Stimulated activated CD8-positive, alpha-beta memory T cell treated with anti-CD3 and anti-CD28 coated beads, Interleukin-4, amount 100 ng/mL, for 24 hours (primary cell): ENCODE measurements at places on chromosomes 12 and 14.

- DNase-seq: no peak
These were observed 88.7 kb upstream of the RAP1B start for GRCh38 chr12:68521848-68522502.

DNA sequence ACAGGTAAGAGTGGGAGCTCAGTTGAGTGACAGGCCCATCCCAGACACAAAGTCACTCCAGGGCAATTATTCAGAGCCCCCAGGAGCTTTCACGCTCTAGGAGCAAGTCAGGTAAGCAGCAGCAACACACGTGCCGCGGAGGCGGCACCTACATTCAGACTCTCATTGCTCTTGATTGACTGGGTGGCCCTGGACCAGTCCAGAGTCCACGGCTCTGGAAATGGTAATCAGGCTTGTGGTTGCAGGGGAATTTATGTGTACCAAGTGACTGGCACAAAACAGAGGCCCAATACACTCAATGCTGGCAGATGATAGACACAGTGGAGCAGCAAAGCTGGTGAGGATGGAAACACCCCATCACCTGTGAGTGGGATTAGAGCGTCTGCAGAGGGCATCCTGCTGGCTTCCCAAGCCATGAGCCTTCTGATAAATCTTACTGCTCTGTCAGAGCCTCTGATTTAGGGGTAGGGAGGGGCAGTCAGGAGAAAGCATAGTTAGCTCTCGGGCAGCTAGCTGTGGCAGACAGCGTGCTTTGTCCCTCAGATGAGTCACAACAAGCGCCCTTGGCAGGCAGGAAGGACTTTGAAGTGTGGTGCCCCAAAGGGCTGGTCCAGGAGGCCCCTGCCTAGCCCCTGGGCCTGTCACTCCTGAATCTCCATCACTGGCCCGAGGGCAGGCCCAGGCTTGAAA lies 344.7 kb downstream of the CACNA1C start:
- no peak for DNase-seq

GRCh38 chr12:16020031-16020430 lies 108.9 kb downstream of the DERA start:
- no peak for DNase-seq

DNA sequence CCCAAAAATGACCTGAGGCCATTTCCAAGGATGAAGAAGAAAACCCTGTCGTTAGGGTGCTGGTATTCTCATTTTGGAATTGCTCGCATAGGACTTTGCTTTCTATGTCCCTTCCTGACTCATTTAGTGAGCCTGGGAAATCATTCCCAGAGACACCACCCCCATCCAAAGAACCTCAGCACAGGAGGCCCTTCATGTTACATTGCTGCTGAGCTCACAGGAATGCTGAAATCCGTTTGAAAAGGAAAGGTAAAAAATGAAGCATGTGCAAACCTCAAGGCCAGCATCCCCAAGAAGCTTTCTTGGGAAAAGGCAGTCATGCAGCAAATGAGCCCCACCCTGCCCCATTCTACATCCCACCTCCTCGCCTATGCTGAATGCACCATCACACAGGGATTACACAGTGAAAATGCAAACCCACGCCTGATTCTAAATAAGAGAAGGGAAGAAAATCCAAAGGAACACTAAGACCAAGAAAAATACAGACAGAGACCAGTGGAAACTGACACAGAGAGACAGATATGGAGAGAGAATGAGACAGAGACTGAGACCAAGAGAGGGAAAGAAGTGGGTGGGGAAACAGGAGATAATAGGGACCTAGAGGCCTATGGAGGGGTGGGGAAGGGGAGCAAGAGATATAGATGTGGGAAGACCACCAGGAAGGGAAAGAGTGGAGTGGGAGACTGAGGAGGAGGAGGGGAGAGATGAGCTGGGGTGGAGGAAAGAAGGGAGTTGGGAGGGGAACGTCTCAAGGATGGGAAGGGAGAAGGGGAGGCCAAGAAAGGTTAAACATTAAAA lies 33.5 kb downstream of the NIN start:
- no peak for DNase-seq

DNA sequence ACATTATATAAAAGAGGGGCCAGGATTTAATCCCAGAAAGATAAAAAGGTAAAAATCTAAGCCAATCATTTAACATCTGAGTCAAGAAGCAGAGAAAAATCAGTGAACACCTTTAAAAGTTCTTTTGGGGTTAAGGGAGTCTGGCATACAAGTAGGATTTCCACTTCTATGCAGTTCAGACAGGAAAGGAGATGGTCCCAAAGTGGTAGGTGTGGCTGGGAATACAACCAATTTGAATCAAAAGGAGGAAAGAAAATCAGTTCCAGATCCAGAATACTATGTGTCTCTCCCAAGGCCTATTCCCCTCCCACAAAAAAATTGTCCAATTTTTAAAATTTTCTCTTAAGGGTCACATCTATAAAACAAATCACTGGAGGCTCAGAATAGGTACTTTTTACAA lies 167.4 kb downstream of the PHLDA1 start:
- DNase-seq: no peak

GRCh38 chr12:113464852-113465719 lies 6.6 kb downstream of the LHX5 start:
- no peak for DNase-seq

- no peak for DNase-seq
These were observed 1.6 kb upstream of the CDKN1B start for GRCh38 chr12:12715459-12716150.

GRCh38 chr12:100820314-100820713 lies 25.7 kb downstream of the ANO4 start:
- DNase-seq: no peak

GRCh38 chr14:92362781-92363235 lies 39.8 kb downstream of the SLC24A4 start:
- DNase-seq: no peak

GRCh38 chr12:61043838-61044237 lies 1216.4 kb upstream of the USP15 start:
- DNase-seq: no peak

DNA sequence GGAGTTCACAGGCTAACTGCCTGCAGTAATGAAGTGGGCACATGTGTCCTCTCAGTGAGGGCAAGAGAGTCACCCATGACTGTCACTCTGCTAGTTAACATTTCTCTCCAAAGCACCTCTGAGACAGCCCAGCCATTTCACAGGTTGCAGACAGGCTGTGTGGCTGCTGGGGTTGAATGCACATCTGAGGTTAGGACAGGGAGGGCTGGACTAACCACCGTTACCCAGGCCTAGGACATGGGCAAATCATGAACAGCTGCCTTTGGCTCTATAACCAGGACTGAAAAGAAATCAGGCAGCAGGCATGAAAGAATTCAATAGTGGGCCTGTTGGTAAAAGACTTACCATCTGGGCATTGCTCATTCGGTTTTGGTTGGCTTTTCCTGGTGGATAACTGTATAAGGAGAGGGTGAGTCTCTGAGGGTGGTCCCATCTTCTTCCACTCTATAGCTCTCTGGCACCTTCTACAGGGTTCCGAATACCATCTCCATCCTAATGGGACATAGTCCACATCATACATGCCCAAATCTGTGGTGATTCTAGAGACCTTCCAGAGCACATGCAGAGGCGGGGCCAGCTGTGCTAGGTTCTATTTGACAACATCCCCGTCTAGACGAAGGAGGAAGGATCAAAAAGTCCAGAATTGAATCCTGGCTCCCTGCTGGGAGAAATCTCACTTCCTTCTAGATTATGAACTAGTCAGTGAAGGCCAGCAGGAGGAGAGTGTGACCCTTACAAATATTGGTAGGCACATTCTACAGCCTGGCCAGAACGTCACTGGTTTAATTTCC lies 10.8 kb downstream of the CRACR2A start:
- DNase-seq: no peak

DNA sequence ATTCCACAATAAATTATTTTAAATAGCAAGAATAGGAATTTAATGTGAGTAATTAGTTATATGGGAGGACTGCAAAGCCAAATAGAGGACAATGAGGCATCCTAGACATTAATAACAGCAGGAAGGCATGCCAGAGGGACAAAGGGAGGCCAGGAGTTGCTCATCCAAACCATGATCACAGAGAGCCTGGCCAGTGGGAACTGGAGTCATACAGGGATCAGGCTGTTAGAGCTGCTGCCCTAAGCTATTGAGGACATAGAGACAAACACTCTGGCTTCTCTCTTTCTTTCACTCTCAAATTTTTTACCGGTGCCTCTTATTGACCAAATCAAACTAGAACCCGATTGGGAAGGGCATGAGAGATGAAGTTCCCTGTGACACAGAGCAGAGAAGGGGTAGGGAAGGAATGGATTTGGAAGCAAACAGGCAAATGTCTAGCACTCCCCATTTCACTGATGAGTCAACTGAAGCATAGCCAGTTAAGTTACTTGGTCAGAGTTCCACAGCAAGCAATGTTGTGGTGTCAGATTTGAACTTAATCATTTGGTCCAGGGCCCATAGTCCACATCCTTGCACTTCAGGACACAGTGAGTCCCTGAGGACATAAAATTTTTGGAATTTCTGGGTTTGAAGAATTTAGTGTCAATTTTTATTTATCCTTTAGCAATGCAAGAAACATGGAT lies 17.9 kb upstream of the CFAP54 start:
- DNase-seq: no peak

DNA sequence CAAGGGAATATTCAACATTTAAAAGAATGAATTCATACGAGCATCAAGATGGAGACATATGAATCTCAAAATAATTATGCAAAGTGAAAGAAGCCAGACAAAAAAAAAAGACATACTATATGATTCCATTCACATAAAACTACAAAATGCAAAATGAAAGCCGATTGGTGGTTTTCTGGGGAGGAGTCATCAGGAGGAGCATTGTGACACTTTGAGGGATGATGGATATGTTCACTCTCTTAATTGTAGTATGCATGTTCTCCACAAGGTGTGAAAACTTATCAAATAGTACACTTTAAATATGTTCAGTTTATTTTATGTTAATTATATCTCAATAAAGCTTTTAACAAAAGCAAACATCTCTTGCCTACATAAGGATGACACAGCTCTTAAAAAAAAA lies 13.5 kb downstream of the OLR1 start:
- no peak for DNase-seq

- DNase-seq: no peak
These were observed 23.1 kb downstream of the SPIC start for GRCh38 chr12:101498252-101498651.

DNA sequence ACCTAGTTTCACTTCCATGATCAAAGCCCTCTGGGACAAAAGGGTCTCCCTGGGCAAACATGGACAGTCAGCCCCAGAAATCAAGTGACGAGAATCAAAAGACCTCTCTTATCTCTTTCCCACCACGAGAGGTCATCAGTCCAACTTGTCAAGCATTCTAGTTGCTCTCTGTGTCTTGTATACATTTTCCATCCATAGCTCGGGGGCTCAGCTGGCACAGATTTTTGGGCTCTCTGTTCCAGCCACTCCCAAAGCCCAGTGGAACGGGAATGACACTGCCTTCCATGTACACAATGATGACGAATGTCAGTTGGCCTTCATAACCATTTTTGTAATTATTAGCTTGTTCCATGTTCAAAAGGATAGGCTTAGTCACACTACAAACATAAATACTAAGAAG lies 29.7 kb downstream of the NOS1 start:
- no peak for DNase-seq

DNA sequence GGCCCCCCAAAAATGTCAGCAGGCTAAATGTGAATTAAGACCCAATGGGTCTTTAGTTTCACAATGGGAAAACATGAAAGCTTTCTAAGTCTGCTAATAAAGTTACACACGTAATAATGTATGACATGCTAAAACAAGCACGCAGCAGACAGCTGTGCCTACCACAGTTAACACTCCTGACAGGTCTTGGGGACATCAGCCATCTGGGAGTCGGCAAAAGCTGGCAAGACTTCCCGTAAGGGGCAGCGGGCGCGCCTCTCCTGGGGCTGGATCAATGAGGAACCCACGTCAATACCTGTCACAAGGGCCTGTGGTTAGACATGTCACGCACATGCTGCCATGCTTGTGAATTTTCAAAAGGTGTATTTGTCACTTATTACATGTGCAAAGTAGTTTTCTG lies 45.0 kb downstream of the ACTN1 start:
- DNase-seq: no peak

- no peak for DNase-seq
These were observed 26.6 kb downstream of the FAIM2 start for GRCh38 chr12:49877066-49877465.

DNA sequence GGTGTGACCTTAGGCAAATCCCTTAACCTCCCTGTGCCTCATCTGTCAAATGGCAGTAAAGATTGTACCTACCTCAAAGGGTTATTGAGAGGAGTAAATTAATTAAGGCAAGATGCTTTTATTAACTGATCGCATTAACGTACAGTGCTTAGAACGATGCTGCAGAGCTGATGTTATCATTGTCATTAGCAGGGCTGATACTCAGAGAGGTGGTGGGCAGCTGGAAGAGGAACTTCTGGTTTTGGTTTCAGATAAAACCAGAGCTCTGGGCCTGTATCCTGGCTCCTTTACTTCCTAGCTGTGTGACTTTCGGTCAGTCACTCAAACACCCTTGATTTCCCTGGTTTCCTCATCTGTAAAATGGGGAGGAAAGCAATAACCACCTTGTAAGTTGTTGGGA lies 55.1 kb downstream of the CALM1 start:
- no peak for DNase-seq

GRCh38 chr12:61487728-61488127 lies 772.5 kb upstream of the USP15 start:
- DNase-seq: no peak

DNA sequence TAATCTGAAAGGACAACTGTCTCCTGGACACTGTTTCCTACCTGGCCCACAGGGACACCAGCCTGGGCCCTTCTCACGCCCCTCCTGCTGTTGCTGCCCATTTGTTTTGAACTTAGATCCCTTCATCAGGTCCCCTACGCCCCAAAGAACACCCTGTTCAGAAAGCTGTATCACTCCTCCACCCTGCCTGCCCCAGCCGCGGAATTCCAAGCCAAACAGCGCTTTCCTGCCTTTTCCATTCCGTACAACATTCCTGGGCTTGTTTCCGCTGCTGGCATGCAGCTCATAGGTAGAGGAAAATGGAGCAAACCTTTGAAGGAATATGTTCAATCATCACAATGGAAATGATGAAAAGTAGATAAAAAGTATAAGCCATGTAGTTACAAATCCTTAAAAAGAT lies 12.8 kb upstream of the GSG1 start:
- DNase-seq: no peak

DNA sequence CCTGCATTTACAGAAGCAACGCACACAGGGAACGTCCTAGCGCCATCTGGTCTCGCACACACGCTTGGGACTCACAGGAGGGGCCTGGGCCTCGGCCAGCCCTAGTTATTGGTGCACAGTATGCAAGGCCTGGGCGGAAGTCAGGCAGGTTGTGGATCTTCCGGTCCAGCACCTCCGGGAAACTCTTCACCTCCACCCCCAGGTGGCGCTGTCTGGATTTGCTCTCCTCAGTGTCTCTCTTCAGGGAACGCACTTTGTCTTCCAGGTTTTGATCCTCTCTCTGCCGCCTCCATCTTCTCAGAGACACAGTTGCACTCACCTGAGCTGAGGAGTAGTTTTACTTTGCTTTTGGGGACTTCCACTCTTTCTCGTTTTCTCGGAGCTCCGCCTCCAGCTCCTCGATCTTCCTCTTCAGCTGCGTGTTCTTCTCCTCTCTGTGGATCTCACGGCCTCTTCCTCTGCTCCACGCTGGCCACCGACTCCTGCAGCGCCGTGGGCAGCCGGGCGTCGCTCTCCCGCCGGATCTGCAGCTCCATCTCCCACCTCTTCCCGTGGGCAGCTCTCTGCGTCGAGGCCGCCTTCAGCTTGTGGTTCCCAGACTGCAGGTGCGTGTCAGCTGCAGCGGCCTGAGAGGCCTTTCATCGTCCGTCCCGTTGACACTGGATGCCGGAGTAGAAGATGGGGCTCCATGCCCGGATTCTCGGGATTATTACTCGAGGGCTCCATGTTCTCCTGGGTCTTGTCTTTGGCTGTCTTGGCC lies 933.8 kb downstream of the TMEM121 start:
- peak; percentile 49 for DNase-seq
